Muscle of back (tissue), 13 donors: ENCODE measurements at places on chromosomes 7 and 10.

DNA sequence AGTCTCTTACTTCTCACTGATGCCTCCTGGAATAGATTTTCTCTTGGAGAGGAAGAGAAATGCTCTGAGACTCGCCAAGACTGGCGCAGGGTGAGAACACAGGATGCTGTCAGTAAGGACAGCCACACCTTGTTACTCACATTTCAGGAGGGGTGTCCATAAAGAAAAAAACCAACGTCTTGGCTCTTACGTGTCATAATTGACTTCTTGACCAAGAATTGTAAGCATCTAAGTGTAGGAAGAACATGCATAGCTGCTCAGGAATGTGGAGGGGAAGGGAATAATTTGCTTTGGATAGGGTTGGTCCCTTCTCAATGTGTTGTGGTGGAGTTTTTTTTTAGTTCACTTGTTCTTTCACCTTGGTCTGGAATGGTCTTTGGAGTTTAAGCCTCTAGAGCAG, 43.8 kb upstream of the ZNF438 start:
- peak; percentile 64 for DNase-seq

DNA sequence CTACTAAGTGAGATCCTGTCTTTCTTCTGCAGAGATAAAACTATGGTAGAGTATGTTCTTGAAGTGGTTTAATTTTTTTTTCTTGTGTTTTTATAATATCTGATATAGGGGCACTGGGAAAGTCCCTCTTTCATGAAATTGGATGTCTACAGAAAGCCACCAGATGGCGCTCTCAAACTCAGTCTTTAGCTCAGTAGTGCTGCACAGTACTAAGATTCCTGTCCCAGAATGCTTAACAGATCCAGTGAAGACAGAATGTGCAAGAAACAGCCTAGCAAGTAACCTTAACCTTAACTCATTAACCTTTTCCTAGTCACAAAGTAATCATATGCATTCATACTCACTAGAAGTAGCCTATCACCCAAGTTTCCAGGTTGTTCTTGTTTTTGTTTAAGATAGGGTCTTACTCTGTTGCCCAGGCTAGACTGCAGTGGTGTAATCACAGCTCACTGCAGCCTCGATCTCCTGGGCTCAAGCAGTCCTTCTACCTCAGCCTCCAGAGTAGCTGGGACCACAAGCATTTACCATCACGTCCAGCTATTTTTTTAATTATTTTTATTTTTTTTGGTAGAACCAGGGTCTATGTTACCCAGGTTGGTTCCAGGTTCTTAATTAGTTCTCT, 56.7 kb downstream of the IDE start:
- DNase-seq, result peak; percentile 82

- DNase-seq, result no peak
Measured at GRCh38 chr7:64883113-64883905, 19.8 kb upstream of the ZNF273 start.

GRCh38 chr10:86153751-86154150, 212.8 kb downstream of the GRID1 start:
- no peak for DNase-seq

- DNase-seq, result no peak
Measured at GRCh38 chr7:110442381-110442837, 648.5 kb upstream of the LRRN3 start.

GRCh38 chr7:25839084-25839769, 312.8 kb upstream of the NFE2L3 start:
- no peak for DNase-seq

GRCh38 chr10:86757113-86757972, 924 bp downstream of the BMPR1A start:
- peak; percentile 92 for DNase-seq

GRCh38 chr10:22477334-22478287, 132.3 kb downstream of the SPAG6 start:
- no peak for DNase-seq

GRCh38 chr10:104440221-104440620, 86.6 kb downstream of the CFAP58 start:
- DNase-seq, result no peak

GRCh38 chr7:1592299-1592871, 22.6 kb upstream of the PSMG3 start:
- peak; percentile 29 for DNase-seq

DNA sequence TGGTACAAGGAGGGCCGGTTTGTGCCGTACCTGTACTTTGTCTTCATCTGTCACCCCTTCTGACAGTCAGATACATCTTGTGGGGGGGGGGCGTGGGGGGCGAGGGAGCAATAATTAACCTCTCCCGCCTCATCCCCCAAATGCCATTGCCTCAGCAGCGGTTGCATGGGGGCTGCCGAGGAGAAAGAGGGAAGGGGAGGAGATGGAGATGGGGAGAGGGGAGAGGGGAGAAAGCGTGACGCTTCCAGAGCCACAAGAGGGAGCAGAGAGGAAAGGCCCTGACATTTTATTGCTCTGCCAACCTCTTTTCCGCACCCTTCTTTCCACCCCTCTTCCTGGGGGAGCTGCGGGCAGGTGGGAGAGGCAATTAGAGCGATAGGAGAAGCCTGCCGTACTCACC, 11.8 kb downstream of the KAZALD1 start:
- no peak for DNase-seq

- no peak for DNase-seq
Measured at GRCh38 chr7:17822547-17823173, 117.6 kb downstream of the SNX13 start.
